Activated T-cell treated with anti-CD3 and anti-CD28 coated beads, Interleukin-2, amount 50 U/mL, for 24 hours (primary cell): ENCODE measurements at places on chromosomes 7 and 10.

DNA sequence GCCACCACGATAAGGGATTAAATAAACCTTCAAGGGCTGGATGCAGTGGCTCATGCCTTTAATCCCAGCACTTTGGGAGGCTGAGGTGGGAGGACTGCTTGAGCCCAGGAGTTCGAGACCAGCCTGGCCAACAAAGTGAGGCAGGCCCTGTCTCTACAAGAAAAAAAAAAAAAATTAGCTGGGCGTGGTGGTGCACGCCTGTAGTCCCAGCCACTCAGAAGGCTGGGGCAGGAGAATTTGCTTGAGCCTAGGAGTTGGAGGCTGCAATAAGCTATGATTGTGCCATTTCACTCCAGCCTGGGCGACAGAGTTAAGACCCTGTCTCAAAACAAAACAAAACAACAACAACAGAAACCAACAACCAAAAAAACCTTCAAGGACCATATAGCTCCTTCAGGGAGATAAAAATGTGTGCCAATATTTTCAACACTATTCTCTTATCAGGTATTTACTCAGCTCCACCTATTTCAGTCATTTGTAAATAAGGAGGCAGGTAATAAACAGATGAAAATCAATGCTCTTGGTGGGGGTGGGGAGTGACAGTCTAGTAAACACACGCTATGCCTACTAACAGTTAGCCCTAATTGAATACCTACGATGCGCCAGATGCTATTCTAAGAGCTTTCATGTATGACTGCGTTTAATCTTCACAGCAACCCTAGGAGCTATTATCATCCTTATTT is 13.2 kb downstream of the BAIAP2L1 start:
- DNase-seq = no peak

GRCh38 chr10:3648170-3648569 is 136.8 kb downstream of the KLF6 start:
- no peak for DNase-seq

DNA sequence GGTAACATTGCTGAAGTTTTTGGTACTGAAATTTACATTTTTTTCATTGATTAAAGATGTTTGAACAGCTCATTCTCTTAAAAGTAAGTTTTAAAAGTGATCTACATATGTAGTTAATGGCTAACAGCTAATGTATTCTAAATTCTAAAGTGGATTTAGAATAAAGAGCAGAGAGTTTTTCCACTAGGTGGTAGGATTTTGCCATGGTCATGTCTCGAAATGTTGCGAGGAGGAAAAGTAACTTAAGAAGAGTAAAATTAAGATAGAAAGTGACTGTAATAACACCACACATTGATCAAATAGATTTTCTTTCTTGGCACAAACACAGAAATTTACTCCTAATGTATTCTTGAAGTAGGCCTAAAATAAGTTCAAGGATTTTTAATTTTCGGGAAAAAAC is 19.8 kb downstream of the LSMEM1 start:
- DNase-seq = no peak

DNA sequence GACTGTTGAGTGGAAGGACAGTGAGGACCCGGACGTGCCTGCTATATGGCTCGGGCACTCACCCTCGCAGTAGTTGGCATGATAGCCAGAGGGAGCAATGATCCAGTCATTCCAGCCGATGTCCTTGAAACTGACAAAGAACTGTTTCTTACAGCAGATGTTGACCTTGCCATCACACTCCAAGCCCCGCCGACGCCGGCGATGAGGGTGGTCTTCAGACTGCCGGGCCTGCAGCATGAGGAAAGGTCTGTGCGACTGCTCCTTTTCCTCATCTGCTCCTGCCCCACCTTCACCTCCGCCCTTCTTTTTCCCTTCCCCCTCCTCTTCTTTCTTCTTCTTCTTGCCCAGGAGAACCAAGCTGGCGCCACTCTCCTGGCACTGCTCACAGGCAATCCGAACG is 13.1 kb downstream of the INHBA start:
- DNase-seq = no peak

GRCh38 chr7:88083883-88084282 is 136.0 kb downstream of the SRI start:
- DNase-seq = no peak

DNA sequence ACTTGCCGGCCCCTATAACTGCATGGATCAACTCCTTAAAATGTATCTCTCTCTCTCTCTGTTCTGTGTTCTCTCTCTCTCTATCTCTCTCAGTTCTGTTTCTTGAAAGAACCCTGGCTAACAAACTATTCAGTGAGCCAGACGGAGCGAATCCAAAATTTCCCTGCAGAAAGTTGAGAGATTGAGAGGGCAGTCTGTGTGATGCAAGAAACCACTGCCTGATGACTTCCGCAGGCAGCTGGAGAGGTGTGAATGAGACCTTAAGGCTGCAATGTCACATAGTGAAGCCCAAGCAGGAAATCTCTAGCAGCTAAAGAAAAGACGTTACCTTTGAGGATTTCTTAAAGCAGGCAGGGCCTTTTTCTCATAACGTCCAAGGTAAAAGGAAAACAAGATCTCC is 17.3 kb downstream of the FAM107B start:
- DNase-seq = no peak

DNA sequence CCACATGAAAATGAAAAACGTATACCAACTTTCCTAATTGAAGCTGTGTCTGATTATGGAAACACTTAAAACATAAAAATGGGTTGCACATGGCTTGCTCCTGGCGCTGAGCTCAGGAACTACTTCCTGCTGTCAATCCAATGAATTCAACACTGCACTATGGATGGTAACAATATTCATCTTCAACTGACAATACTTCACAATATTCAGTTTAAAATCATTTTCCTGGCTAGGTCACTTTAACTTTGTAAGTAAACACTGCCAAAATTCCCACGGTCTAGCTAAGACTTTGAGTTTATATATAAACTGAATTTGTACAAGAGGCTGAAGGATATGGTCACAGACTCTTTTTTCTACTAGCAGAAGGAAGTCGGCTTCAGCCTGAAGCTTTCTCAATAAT is 556.9 kb downstream of the TNS3 start:
- no peak for DNase-seq

DNA sequence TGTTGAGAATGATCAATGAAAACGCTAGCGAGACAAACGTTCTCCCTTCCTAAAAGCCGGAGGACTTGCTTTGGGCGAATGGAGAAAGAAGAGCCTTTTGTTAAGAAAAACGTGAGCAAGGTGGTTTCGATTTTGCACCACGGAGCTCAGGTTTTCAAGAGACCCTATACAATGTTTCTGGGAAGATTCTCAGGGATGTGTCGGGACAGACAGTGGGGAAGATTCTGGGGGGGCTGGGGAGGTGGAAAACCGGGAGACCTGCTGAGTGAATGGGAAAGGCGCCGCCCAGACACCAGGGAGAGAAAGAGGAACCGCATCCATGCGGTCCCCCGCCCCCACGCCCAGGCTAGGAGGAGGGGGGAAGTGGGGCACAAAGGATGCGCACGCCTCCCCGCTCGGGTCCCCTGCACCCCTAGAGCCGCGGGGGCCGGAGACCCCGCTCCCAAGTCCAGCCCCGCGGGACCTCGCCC is 745 bp downstream of the YWHAG start:
- DNase-seq = peak; percentile 78

GRCh38 chr7:3370068-3370830 is 69.2 kb downstream of the SDK1 start:
- no peak for DNase-seq

DNA sequence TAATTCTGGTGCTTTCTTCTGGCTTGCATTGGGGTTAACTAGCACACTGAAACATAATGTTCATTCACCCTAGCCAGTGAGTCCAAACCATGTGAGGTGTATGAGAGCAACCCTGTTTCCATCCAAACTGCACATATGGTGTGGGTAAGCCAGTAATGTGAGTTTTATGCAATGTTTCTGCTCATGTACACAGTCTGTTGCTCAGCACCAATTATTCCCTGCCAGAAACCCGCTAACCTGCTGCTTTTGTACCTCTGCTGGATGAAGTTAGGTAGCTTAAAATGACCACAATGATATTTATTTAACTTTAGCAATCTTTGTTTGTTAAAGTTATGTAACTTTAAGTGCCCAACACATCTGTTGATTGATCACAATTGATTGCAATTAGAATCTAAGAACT is 93.7 kb upstream of the RPA3 start:
- DNase-seq = no peak

- peak; percentile 25 for DNase-seq
Observed at GRCh38 chr10:46523119-46523961, 33.1 kb downstream of the GPRIN2 start.

- DNase-seq = no peak
Observed at GRCh38 chr7:113774182-113774807, 144.5 kb downstream of the PPP1R3A start.

DNA sequence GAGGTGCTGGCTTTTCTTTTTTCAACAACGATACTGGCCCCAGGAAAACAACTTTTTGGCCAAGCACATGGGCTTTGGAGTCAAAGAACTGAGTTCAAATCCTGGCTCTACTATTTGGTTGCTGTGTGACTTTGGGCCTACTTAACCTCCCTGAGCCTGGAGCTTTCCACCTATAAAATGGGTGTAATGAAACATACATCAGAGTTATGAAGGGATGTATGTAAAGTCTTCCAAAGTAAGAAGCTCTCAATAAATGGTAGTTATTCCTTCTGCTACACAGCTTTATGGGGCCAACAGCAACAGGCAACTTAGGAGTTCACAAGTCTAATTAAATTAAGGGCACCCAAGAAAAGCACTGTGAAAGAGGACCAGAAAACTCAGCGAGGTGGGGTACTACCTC is 33.0 kb downstream of the ZNF777 start:
- DNase-seq = no peak

- no peak for DNase-seq
Observed at GRCh38 chr7:119647286-119647685, 625.7 kb upstream of the KCND2 start.

- no peak for DNase-seq
Observed at GRCh38 chr10:24951201-24952142, 934 bp downstream of the PRTFDC1 start.

GRCh38 chr10:83666762-83667161 is 472.5 kb upstream of the GHITM start:
- no peak for DNase-seq

- DNase-seq = no peak
Observed at GRCh38 chr10:133230044-133230361, at the start of gene UTF1. Gene UTF1, plus strand, starts transcription at chr10:133230217. Its CDS starts 72 bp downstream, at chr10:133230289.

DNA sequence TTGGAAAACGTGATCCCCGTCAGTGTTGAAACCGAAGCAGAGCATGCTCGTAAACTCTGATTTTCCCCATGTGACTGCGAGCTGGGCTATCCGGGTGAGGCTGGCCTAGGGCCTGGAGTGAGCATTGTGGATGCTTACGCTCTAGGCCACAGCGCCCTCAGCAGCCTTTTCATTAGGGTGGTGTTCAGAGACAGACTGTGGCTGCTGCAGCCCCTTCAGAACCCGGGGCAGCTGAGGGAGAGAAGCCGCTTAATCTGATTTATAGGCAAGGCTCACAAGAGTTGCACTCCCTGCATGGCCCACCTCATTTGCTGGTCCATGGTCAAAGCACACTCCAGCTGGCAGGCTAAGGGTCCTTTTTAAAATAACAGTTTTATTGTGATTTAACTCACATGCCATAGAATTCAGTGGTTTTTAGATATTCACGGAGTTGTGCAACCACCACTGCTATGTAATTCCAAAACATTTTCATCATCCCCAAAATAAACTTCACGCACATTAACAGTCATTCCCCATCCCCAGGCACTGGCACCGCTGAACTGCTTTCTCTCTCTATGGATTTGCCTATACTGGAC is 72.5 kb downstream of the SYPL1 start:
- DNase-seq = no peak

- DNase-seq = peak; percentile 83
Observed at GRCh38 chr7:94509264-94509886, at the start of gene CASD1. Gene CASD1, plus strand, starts transcription at chr7:94509809. Its CDS starts 276 bp downstream, at chr7:94510085.

DNA sequence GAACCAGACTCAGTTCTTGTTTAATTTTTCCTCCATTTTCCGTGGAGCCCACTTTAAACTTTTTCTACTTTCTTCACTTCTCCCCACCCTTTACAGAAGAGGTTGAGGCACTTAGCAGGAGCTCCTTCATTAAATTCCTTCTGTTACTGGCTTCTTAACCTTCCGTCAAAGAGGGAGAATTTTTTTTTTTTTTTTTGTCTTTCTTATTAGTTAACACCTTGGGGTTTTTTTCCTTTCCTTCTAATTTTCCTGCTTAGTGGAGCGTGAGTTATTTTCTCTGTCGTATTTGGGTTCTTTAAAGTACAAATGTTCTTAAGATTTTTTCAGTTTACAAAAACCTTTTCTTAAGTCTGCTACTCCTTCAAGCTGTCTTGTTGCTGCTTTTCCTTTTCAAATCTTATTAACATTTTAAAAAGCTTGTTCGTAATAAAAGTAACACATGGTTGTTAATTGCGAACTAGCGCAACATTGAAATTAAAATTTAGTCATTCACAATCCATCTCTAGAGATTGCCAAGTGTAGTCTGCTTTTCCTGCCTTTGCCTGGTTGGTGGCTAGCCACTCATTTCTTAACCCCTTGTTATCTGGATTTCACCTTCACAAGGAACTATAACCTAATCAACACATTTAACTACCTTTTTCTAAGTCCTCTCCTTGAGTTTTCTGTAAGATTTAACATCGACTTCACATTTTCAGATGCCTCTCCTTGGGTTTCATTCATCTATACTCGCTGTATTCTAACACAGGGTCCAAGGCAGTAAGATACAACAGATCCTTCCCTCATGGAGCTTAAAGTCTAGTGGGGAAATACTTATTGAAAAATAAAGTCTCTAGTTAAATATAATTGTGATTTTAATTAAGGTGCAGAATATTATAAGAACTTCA is 2.0 kb downstream of the BMPR1A start:
- no peak for DNase-seq

GRCh38 chr10:129381741-129382140 is 85.3 kb upstream of the MGMT start:
- DNase-seq = no peak

GRCh38 chr7:39130274-39130673 is 152.6 kb downstream of the POU6F2 start:
- no peak for DNase-seq
